ENCODE measurements at places on chromosomes 5 and 9.

DNA sequence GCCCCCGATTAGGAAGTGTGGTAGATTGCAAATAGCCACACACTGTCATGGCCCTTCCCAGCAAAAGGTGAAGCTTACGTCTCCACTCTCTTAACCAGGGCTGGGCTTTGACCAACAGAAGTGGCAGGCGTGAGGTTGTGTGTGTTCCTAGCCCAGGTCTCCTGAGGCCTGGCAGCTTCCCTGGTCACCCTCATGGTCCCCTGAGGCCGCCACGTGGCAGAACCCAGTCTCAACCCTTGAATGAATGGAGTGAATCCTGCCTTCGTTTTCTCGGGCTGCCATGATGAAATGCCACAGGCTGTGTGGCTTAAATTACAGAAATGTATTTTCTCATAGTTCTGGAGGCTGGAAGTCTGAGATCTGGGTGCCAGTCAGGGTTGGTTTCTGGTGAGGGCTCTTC is 370.4 kb downstream of the IRX2 start:
- no peak for DNase-seq

DNA sequence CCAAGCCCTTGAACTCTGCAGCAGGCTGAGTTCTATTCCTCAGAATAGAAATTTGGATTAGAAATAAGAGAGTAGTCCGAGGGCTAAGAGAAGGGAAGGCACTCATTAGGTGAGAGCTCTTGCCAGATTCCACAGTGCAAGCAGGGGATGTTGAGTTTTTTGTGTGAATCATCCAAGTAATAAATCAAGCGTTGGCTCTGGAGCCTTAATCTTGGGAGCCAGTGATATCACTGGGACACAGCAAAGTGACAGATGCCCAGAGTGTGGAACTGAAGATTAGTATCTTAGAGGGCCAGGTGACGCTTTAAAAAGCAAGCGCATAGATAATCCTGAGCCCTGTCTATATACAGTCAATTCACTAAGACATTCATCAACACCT is 60.3 kb downstream of the FOXD1 start:
- no peak for DNase-seq

DNA sequence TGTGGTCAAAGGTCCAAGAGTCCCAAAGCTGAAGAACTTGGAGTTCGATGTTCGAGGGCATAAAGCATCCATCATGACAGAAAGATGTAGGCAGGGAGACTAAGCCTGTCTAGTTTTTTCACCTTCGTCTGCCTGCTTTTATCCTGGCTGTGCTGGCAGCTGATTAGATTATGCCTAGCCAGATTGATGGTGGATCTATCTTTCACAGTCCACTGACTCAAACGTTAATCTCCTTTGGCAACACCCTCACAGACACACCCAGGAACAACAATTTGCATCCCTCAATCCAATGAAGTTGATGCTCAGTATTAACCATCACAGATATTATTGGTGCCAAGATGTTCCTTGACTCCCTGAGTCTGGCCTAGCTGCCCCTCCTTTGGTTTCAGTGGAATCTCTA is 530.8 kb upstream of the CLINT1 start:
- no peak for DNase-seq

- no peak for DNase-seq
These were observed 56.7 kb upstream of the CPLX2 start for GRCh38 chr5:175814691-175815090.

- no peak for DNase-seq
These were observed 138.2 kb downstream of the PRDM6 start for GRCh38 chr5:123227216-123227615.

- DNase-seq = no peak
These were observed 293.2 kb upstream of the CLINT1 start for GRCh38 chr5:158152136-158152535.

DNA sequence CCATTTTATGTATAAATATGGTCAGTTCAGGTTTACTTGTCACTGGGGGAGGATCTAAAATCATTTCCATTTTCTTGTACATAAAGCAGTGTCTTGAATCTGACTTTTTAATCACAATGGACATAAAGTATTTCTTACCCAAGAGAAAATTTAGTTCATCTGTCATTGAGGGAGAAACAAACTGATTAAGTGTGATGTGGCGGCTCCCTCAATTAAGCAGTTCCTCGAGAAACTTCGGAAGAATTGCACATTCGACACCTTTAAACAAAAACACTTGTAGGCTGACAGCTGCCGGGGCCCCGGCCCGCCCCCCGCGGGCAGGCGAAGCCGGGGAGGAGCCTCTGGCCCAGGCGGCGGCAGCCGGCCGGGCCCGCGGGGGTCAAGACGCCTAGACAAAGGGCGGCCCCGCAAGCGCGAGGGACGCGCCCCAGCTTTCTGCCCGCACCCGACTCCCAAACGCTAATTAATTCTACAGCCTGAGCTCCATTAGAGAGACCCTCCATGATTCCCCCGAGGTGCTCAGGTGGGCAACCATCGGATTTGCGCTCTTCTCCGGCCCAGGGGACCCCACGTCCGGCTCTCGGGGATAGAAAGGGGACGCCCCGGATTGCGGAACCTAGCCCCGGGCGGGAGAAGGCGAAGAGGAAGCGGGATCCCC is 750 bp downstream of the TRIM36 start:
- DNase-seq = no peak

- DNase-seq = no peak
These were observed 10.9 kb upstream of the TMEM161B start for GRCh38 chr5:88279584-88279983.

DNA sequence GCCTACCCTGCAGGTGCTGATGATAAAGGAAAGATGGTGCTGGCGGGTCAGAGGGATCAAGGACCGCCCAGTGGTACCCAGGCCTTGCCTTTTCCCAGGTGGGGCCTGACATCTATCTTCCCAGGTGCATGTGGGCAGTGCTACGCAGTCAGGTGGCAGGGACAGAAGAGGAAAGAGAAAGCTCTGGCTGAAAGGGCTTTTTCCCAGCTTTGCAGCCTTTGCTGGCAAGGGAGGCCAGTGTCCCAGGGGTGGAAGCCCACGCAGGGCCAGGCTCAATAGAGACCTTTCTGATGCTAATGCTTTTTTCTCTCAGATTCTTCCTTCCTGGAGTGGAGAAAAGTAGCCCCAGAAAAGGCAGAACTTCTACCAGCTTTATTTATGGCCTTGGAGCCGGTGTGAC is 36.7 kb downstream of the FABP6 start:
- no peak for DNase-seq

DNA sequence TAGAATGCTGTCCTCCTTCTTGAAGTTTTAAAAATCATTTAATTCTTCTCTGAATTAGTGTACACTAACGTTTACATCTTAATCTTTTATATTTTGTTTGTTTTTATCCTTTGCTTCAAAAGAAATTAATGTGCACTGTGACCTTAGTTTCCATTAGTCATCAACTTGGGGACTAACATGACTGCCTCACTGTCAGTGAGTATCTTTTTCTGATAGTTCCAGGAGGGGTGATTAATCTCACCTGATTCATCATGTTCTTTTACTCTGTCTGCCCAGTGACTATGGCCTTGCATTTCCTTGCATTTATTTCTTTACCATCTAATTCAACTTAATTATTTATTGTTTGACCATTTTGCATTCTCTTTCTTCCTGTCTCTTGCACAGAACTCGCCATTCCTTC is 33.4 kb upstream of the NR3C1 start:
- no peak for DNase-seq

DNA sequence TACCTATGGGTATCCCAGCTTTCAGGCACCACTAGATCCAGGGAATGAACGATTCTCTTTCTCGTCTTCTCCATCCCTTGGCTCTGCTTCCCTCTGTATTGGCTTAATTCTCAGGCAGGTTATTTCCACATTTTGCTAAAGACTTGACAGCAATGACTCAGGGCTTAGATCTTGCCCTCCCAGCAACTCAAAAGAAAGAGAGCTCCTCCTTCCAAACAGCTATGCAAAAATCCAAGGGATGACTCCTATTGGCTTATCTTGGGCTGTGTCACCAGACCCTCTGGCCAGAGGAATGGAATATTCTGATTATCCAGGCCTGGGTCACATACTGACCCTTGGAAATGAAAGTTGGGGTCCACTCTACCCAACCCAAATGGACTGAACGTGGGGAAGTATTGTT is 270.2 kb downstream of the NTRK2 start:
- no peak for DNase-seq

DNA sequence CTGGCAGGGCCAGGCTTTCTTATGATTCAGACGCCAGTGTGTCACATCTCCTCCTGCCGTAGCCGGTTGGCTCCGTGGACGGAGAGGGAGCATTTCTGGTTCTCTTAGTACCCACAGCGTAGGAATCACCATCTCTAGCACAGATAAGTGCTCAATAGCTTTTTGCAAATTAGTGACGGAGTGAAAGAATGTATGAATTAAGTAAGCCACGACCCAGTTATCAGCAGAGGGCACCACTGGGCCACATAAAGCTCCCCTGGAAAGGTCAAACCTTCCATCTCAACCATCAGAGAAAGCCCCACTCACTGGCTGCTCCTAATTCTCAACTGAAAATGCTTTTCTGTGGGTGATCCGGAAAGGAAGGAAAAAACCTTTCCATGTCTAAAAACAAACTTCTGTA is 317.0 kb upstream of the ADCY2 start:
- no peak for DNase-seq

DNA sequence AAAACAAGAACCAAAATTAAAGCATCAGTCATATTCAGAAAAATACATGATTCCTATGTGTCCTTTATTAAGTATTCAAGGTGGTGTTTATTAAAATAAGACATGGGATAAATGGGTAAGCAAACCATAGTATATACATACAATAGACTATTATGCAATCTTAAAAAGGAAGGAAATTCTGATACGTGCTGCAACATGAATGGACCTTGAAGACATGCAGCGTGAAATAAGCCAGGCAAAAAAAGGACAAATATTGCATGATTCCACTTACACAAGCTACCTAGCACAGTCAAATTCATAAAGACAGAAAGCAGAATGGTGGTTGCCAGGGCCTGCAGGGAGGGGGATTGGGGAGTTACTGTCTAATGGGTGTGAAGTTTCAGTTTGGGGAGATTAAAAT is 127.7 kb downstream of the DMAC1 start:
- no peak for DNase-seq

- DNase-seq = no peak
These were observed 464.1 kb downstream of the DMRT2 start for GRCh38 chr9:1514250-1514649.

- DNase-seq = no peak
These were observed at the start of gene ZNF454 for GRCh38 chr5:178940569-178941360. ZNF454 (plus strand) TSS chr5:178941198; CDS start chr5:178942792, 1,594 bp downstream.

- no peak for DNase-seq
These were observed 97.1 kb downstream of the ADCY2 start for GRCh38 chr5:7493081-7493480.

- no peak for DNase-seq
These were observed 162.9 kb downstream of the TTLL11 start for GRCh38 chr9:121929893-121930875.

DNA sequence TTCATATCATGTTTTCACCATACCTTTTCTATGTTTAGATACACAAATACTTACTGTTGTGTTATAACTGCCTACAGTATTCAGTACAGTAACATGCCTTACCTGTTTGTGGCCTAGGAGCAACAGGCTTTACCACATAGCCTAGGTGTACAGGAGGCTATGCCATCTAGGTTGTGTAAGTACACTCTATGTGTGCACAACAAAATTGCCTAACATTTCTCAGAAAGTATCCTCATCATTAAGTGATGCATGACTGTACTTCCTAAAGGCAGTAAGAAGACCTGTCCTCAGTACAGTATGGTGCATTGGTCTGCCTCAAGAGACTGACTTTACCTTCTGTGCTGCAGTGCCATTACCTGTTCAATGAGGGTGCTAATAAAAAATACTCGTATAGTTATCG is 7.9 kb downstream of the TXN start:
- no peak for DNase-seq

DNA sequence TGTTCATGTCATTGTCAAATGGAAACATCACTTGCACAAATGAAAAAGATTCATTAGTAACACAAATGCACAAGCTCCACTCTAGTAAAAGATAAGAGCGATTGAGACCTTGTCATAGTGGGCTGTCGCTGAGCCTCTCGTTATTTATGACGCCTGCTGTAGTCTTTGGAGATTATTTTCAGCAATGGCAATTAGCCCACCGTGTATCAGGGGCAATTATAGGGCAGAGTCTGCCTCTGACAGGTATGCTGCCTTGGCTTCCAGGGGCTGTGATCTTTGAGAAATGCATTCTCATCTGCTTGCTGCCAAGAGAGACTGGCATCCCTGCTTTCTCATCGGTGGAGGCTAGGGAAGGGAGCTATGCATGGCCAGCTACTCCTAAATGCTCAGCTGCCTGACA is 426.8 kb upstream of the CLINT1 start:
- DNase-seq = no peak

- DNase-seq = no peak
These were observed 564.9 kb upstream of the TUSC1 start for GRCh38 chr9:26243029-26243697.

GRCh38 chr9:88777498-88778312 is 213.6 kb upstream of the S1PR3 start:
- DNase-seq = no peak

- no peak for DNase-seq
These were observed 3.0 kb downstream of the SPIN1 start for GRCh38 chr9:88391236-88391635.

DNA sequence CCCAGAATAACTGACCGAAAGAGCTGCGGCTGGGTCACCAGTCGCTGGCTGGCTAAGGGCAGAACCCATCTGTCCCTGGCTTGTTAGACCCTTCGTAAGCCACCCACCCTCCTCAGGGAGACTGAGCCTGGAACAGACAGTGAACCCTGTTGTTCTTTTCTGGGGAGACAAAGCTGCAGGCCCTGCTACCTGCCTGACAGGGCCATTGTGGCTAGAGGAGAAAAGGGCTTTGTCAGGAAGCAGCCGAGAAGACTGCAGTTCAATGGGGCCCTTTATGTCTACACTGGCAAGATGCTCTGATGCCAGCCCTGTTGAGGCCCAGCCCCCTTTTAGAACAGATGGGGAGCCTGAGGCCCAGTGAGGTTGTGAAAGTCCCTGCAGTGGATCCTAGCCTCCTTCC is 3.7 kb upstream of the NIPAL4 start:
- DNase-seq = no peak

DNA sequence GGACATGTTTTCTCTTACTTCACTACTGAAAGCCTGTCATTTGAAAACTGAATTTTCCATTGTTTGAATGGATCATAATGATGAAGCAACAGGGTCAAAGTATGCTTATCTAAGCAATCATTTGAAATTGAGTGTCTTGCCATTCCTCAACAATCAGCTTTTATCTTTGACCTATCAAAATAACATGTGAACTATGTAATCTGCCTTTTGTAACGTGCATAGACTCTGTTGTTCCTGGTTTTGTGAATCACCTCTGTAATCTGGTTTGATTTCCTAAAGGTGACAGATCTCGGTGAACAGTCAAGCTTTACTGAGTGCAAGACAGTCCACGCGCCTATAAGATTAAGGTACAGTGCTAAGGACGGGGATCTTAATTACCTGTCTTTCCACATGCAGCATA is 3.3 kb downstream of the MEF2C start:
- DNase-seq = no peak

Measured in activated T-cell treated with anti-CD3 and anti-CD28 coated beads for 1 hour (primary cell).